ENCODE measurements at places on chromosomes 2 and 18. TPM values are rescaled to one million over a fixed set of nuclear protein-coding genes. Genes with fewer than 3 reads are reported as not detected.

DNA sequence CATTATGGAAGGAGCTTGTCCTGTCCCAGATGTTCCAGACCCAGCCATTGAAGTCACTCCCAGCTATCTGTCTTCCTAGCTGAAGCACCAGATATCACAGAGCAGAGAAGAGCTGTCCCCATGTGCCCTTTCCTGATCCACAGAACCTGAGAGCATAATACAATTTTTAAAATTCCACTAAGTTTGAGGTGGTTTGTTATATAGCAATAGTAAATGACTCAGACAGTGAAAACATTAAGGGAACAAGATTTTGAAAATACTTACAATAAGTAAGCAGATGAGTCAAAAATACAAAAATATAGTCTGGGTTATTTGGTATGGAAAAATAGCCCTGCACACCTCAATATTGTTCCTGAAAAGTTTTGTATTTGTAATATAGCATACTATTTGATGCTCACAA, 85.8 kb upstream of the GLS start:
- no peaks in the 10 kb centered on the region for H3K27me3 ChIP-seq
- no peaks in the 10 kb centered on the region for H3K4me1 ChIP-seq
- H3K36me3 ChIP-seq, result no peaks in the 10 kb centered on the region
- no peak overlapping the region for H3K27ac ChIP-seq

GRCh38 chr2:181628590-181629585, 28.0 kb downstream of the CERKL start:
- DNase-seq, result no peak
- no peak overlapping the region for H3K4me3 ChIP-seq
- H3K36me3 ChIP-seq, result no peaks in the 10 kb centered on the region
- H3K27ac ChIP-seq, result no peak overlapping the region

GRCh38 chr2:217289907-217290280, 430.0 kb upstream of the TNP1 start:
- no peaks in the 10 kb centered on the region for H3K4me1 ChIP-seq
- H3K4me3 ChIP-seq, result no peak overlapping the region
- no peaks in the 10 kb centered on the region for H3K36me3 ChIP-seq
- H3K27me3 ChIP-seq, result no peaks in the 10 kb centered on the region

DNA sequence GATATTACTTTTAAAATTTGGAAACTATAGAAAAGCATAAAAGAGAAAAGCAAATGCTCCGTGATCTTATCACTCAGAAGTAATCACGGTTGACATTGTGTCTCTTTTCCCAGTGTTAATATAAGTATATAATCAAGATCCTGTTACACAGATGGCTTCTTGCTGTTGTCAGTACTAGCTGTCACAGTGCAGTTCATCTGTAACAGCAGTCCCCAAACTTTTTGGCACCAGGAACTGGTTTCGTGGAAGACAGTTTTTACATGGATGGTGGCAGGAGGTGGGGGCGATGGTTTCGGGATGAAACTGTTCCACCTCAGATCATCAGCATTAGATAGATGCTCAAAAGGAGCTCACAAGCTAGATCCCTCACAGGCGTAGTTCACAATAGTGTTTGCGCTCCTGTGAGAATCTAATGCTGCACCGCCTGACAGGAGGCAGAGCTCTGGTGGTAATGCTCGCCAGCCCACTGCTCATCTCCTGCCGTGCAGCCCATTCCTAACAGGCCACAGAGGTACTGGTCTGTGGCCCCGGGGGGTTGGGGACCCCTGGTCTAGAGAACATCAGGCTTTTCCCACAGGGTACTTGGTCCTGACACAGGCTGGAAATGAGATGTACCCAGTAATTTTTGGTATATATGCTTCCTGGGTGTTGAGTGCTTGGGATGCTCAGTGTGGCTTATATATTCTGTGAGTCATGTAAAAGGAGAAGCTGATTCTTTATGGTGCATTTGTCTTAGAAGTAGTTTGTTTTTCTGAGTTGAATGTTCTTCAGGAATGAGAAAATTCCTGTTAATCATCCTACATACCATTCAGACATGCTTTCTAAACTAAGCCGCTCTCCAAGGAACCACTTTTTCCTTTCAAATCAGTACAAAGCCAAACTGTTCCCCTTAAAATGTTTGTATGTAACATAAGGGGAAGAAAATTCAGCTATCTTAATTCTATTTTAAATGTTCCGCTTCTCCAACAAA, 121.8 kb downstream of the NCK2 start:
- no peak overlapping the region for H3K27ac ChIP-seq
- DNase-seq, result no peak
- H3K36me3 ChIP-seq, result no peaks in the 10 kb centered on the region
- H3K27me3 ChIP-seq, result no peaks in the 10 kb centered on the region
- H3K4me3 ChIP-seq, result no peak overlapping the region

- no peaks in the 10 kb centered on the region for H3K36me3 ChIP-seq
- H3K27ac ChIP-seq, result no peak overlapping the region
- DNase-seq, result no peak
These were observed 2.1 kb downstream of the TMEM247 start for GRCh38 chr2:46481198-46482193.

DNA sequence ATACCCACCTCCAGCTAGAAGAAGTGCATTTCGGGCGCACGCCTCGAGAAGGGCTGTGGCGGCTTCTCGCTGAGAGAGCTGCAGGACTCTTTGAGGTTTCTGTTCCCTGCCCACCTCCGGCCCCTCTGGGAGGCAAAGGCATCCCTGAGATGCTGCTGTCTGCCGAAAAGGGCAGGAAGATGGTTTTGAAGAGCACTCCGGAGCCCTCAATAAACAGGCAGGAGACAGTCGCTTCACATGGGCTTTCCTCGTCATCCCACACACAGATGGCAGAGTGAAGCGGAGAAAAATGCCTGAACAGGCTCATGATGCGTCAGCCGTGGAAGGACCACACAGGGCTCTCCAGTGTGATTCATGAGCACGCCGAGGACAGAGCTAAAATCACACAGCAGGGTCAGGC, 25.4 kb upstream of the GLI2 start:
- H3K27ac ChIP-seq, result no peak overlapping the region
- no peaks in the 10 kb centered on the region for H3K36me3 ChIP-seq

DNA sequence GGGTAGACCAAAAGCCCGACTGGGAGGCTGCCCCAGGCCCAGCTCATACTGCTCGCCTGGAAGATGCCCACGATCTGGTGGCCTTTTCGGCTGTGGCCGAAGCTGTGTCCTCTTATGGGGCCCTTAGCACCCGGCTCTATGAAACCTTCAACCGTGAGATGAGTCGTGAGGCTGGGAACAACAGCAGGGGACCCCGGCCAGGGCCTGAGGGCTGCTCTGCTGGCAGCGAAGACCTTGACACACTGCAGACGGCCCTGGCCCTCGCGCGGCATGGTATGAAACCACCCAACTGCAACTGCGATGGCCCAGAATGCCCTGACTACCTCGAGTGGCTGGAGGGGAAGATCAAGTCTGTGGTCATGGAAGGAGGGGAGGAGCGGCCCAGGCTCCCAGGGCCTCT, 61.7 kb downstream of the TET3 start:
- H3K36me3 ChIP-seq, result no peaks in the 10 kb centered on the region

Gene PMAIP1
- 0.51 TPM for total RNA-seq

All from right lobe of liver (tissue), 6 donors.